Hematopoietic multipotent progenitor cell (in vitro differentiated cells): ENCODE measurements at places on chromosomes 5 and 9. TPM values are rescaled to one million over a fixed set of nuclear protein-coding genes. Genes with fewer than 3 reads are reported as not detected.

- DNase-seq = no peak
Observed at GRCh38 chr5:33231935-33232334, 208.8 kb upstream of the TARS1 start.

- no peak for DNase-seq
Observed at GRCh38 chr5:179129607-179130071, 69.5 kb downstream of the ZNF354C start.

Gene PCDHGA1
- under 0.01 TPM for total RNA-seq

- DNase-seq = no peak
Observed at GRCh38 chr5:124252191-124252638, 494.2 kb downstream of the ZNF608 start.

GRCh38 chr9:27715651-27716050 lies 142.4 kb upstream of the C9orf72 start:
- DNase-seq = no peak

DNA sequence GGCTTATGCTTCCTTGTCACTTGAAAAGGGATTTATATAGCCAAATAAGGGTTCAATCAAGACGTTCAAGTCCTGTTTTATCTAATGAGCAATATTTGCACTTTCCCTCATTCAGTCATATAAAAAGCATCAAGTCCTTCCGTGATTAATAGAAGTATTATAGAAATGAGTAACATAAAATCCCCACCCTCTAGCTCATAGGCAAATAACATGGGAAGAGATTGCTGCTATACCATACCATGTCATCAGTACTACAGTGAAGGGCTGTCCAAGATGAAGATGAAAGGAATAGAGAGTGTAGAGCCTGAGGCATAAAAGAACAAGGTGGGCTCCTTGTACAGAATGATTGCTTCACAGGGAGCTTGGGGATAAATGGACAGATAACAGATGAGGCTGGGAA lies 20.4 kb upstream of the PAPPA start:
- DNase-seq = no peak

Gene HK3
- 3.5 TPM for total RNA-seq

Gene KCNV2
- total RNA-seq = under 0.01 TPM

Gene C9orf85
- 5.9 TPM for total RNA-seq

Gene GALT
- total RNA-seq = 108 TPM

DNA sequence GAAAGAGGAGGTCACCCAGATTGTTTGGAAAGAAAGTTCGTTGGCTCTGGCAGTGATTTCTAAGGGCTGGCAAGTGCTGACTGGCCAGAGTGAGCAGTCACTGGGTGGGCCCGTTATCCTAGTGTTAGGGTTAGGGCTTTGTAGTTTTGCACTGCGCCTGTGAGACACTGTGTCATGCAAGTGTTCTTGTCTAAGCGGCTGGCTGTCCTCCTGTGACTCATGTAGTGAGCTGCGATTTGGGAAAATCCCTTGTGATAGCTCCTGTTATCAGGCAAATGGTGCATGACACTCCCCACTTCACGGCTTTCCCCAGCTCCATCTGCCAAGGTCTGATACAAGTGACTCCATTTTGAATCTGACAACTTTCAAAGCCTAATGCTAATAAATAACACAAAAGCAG lies 526.0 kb upstream of the ADAMTS16 start:
- DNase-seq = no peak

Gene BARHL1
- not detected for total RNA-seq

GRCh38 chr5:97094579-97095317 lies 47.7 kb downstream of the LIX1 start:
- no peak for DNase-seq

GRCh38 chr9:73441223-73441622 lies 289.6 kb downstream of the ANXA1 start:
- no peak for DNase-seq
